ENCODE measurements at places on chromosomes 1 and 21.

DNA sequence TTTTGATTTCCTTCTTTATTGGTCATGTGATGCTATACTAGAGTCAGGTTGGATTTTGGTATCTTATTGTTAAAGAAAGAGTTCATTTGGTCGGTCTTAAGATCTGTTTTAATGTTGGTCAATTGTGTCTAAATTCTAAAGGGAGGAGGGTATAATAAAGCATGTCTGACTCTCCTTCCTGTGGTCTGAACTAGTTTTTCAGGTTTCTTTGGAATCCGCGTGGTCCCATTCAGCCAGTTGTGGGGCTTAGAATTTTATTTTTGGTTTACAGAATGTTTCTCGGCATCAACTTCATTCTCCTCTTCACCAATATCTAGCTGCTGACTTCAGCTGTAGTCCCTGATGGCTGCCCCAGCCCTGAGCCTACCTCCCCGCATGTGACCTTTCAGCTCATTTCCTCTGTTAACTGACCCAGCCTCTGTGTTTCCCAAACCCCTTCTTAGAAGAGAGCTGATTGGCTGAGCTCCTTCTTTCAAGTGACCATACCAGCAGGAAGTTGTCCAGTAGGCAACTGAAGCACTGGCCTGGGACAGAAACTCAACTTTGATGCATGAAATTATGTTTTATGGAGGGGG, 8.7 kb upstream of the MYOC start:
- DNase-seq, result no peak

DNA sequence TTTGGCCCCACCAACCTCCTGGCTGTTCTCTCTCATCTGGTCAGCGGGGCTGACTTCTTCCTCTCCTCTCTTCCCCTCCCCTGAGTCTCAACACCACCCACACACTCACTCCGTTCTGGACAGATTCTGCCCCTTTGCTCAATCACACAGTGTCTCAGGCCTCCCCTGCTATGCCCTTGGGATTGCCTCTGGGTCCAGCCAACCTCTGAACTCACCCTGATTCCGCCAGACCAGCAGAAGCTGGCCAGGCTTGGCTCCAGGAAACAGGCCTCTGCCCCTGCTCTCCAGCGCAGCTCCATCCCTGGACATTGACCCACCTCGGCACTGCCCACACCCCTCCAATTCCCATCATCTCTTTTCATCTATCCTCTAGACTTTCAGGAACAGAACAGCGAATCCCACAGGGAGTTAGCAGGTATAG, 22.1 kb downstream of the AHDC1 start:
- no peak for DNase-seq

DNA sequence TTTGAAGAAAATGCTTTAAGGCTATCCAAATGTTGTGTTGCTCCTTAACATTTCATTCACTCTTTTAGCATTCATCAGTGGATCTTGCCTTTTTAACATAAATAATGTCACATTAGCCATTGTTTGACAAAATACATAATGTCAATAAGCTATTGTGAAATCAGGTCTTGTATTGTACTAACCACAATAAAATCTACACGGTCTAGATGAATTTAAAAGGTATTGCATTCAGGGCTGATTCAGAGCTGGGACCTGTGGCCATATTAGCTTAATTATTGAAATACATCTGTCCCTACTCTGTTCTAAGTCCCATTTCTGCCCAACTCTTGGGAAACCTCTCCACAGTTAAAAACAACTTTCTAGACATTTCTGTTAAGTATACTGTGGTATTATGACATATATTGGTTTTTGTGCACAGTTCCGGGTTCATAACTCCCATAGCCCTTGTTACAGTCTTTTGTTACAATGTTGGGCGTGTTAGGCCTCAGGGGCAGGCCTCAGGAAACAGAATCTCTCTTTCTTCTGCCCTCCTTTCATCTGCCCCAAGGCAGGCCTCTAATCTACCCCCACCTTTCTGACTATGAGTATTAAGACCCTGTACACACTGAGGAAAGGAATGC, 44.7 kb upstream of the CITED4 start:
- no peak for DNase-seq

- DNase-seq, result no peak
Observed at GRCh38 chr1:165734906-165735305, 33.8 kb downstream of the TMCO1 start.
